Dermis microvascular lymphatic vessel endothelial cell (primary cell): ENCODE measurements at places on chromosomes 12 and 14.

DNA sequence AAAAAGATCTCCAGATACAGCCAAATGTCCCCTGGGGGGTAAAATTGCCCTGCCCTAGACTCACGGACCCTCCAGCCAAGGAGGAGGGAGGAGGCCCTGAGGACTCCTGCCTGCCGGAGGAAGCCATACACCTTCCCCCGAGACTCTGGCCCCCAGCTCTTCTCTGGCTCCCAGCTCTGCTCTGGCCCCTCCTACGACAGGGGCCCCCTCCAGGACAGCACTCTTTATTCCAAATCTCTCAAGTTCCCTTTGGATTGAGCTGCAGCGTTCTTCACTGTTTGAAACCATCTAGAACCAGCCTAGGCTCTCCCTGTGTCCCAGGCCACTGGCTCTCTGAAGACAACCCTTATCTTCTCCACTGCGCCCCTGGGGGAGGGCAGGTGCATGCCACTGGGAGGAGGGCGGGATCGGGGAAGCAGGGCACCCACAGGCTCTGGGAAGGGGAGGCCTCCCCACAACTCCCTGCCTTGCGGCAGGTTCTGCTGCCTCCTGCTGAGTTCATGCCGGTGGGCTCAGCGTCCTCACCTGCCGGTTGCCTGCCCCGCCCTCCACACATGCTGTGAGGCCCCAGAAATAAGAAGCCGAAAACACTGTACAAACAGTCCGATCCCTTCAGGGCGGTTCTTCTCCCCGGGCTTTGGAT, 112.7 kb downstream of the DICER1 start:
- no peak for DNase-seq

- DNase-seq, result no peak
Observed at GRCh38 chr14:61549425-61549824, 145.9 kb upstream of the HIF1A start.

- DNase-seq, result no peak
Observed at GRCh38 chr12:42070036-42070435, 74.6 kb downstream of the GXYLT1 start.

GRCh38 chr12:109488051-109488665, 10.7 kb downstream of the UBE3B start:
- no peak for DNase-seq

- no peak for DNase-seq
Observed at GRCh38 chr12:1616233-1617066, 12.6 kb upstream of the WNT5B start.
